ENCODE measurements at places on chromosomes 3 and 15. TPM values are rescaled to one million over a fixed set of nuclear protein-coding genes. Genes with fewer than 3 reads are reported as not detected.

Gene MORC1
- total RNA-seq = not detected

Gene TEX264
- 70.1 TPM for total RNA-seq

Gene SEMA3G
- total RNA-seq = 0.06 TPM

Gene PP2D1
- not detected for total RNA-seq

Gene SPSB4
- 0.20 TPM for total RNA-seq

Gene KATNBL1
- total RNA-seq = 25.3 TPM

Gene RBPMS2
- total RNA-seq = 8.3 TPM

Gene MRPL3
- 94.4 TPM for total RNA-seq

Gene PDCD7
- total RNA-seq = 27.0 TPM

Gene ZIC4
- total RNA-seq = not detected

Gene POPDC2
- 0.37 TPM for total RNA-seq

Gene IL17RB
- total RNA-seq = 0.67 TPM

Gene KNG1
- not detected for total RNA-seq

All from A549 treated with AZD2906 at 1 μM for 4 hours (cell line).